ENCODE measurements at places on chromosomes 7 and 10. TPM values are rescaled to one million over a fixed set of nuclear protein-coding genes. Genes with fewer than 3 reads are reported as not detected.

DNA sequence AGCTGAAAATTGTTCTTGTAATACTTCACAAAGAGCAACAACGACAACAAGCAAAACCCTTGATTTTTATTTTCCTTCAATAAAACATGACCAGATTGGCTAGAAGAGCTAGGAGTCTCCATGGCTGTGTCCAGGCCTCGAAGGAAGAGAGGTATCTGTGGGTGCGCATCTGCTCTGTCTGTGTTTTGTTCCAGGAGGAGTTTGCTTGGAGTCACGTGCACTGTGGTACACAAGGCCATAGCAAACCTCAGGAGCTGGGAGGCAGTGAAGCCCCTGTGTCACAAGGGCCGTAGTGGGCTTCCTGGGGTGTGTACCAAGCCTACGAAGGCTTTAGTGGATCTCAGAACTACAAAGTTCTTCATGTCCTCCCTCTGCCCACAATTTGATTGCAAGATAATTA, 271.7 kb downstream of the TWIST1 start:
- DNase-seq: no peak

Gene MICALL2
- total RNA-seq: 2.6 TPM

Gene ZNF365
- total RNA-seq: 3.5 TPM

Gene CPSF4
- 49.2 TPM for total RNA-seq

GRCh38 chr10:117175901-117176534, 21.3 kb upstream of the KCNK18 start:
- peak; percentile 66 for DNase-seq

GRCh38 chr10:34229917-34230316, 585.2 kb downstream of the PARD3 start:
- no peak for DNase-seq

- no peak for DNase-seq
Observed at GRCh38 chr7:42869131-42870020, 42.5 kb downstream of the C7orf25 start.

DNA sequence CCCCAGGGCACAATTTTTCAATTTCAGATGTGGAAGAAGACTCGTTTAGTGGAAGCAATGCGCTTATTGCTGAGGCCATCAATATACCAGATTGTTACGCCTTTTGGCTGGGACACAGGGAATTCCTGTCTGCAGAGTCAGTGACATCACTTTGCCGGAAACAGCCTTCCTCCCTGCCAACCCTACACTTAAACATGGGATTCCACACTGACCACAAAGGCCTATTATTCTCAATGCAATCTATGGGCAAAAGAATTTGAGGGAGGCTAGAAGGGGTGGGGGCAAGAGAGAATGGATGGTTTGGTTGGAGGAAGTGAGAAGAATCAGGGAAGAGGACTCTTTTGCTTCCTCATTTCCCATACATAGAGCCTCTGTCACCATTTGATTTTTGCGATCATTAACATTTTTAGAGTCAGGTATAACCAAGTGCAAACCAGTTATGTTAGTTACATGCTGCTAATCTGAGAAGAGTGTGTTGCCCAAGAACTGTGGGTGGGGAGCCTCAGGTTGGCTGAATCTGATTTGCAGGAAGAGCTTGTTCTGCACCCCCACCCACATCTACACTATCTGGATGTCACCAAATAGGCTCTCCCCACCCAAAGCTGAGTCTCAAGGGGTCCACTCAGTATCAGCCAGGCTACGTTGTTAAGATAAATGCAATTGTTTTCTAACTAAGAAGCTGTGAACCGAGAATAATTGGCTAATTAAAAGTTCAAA, 58.2 kb downstream of the ENTPD1 start:
- DNase-seq: no peak

DNA sequence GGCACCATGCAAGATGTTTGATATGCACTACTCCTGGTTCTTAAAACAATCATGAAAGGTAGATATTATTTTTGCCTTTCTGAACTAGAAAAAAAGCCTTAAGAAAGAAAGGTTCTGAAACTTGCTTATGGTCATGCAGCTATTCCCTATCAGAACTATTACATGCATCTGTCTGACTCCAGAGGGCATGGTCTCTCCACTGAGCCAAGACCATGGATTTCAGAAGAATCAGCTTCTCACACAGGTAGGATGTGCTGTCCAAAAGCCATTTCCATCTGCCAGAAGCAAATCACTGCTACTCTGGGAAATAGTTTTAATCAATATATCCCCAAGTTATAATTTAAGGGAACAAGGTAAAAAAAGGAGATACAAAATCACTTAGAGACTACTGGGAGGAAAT, 69.5 kb downstream of the STK17A start:
- no peak for DNase-seq

GRCh38 chr10:34492081-34492480, 323.0 kb downstream of the PARD3 start:
- DNase-seq: no peak

GRCh38 chr7:143221737-143222136, at the start of gene TAS2R40:
Gene TAS2R40 (plus strand): TSS chr7:143222037. CDS start chr7:143222079, 42 bp downstream.
- no peak for DNase-seq

DNA sequence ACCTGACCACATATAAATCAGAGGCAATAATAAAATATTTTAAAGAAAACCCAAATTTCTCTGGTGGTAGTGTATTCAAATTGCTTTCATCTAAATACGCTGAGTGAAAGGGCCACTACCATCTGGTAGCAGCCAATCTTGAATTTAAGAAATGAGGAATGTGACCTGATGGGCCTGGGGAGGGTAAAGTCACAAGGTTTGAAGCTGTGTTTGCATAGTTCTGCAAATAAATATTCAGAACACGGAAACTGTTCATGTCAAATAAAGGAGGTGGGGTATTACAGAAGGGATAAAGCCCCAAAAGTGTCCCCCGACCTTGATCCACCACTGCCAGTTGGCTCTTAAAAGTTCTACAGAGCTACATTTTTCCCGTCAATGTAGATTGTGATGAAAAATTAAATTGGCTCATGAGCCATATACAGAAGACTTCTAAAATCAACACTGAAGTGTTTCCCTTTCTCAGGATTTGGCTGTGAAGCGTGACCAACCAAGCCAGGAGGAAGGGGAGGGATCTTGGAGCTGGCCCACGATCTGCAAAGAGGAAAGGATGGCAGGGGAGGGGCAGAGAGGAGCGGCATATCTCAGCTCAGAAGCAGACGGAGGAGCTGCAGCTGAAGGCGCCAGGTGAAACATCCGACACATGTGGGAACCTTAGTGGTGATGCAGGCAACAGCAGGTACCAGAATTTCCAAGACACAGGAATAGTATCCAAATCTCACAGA, 39.6 kb downstream of the MPP7 start:
- no peak for DNase-seq

DNA sequence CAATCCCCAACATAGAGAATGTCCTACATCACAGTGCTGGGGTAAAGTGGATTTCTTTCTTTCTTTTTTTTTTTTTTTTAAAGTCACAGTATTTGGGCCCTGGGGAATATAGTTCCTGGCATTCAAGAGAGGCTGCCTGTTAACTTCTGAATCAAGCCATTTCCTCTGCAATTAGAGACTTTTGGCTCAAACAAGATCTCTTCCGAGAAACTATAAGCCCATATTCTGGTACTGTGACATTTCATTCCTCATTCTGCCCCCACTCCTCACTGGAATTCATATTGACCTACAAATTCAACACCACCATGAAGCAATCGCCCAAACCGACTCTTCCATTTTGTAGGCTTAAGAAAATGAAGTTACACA, 187.4 kb downstream of the PHTF2 start:
- DNase-seq: no peak

Gene TMEM196
- total RNA-seq: not detected

Gene CALML5
- not detected for total RNA-seq

DNA sequence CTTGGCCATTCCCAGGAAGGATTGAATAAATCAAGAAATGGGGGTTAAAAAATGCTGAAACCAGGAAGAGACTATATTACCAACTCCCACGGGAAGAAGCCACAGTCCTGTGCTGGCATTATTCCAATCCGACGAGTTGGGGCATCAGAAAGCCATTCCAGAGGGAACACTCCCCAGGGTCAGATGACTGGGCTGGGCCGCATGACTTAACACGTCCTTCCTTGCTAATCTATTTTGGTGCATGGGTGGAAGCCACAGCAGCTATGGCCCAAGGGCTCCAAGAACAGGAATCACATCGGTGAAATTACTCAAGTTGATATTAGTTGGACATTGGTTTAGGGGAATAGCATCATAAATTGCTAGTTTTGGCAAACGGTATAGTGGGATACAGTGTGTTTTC, 592.9 kb upstream of the NRP1 start:
- no peak for DNase-seq

- peak; percentile 3 for DNase-seq
Observed at GRCh38 chr7:119270045-119270464, 1002.9 kb upstream of the KCND2 start.

DNA sequence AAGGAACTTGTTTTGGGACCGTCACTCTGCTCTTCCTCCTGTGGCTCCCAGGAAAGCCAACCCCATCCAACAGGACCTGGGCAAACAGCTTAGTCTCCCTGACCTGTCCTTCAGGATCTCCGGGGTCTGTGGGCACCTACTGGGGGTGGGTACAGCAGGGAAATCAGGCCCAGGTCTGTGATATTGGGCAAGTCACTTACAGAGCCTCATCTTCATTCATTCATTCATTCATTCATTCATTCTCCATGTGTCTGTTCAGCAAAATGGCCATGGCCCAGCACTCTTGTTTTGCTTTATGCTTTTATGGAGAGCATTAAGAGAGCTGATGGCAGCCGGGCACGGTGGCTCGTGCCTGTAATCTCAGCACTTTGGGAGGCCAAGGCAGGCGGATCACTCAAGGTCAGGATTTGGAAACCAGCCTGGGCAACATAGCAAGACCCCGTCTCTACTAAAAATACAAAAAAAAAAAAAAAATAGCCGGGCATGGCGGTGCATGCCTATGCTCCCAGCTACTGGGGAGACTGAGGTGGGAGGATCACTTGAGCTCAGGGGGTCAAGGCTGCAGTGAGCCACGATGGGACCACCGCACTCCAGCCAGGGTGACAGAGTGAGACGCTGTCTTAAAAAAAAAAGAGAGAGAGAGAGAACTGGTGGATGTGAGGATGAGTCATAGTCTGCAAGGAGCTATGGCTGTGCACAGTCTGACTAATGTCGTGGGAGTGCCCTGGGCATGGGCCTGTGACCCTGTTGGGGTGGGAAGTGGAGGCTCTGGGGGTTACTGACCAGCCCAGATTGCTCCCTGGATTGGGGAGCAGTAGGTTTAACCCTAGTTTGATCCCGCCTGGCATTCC, 54.3 kb downstream of the CLIP2 start:
- no peak for DNase-seq

Gene CYP2C19
- 0.22 TPM for total RNA-seq

GRCh38 chr7:91107460-91107859, 156.8 kb upstream of the FZD1 start:
- DNase-seq: no peak

Gene JCAD
- not detected for total RNA-seq

- no peak for DNase-seq
Observed at GRCh38 chr7:35875292-35875691, 74.4 kb downstream of the SEPTIN7 start.

Gene DYNC1I1
- total RNA-seq: not detected

DNA sequence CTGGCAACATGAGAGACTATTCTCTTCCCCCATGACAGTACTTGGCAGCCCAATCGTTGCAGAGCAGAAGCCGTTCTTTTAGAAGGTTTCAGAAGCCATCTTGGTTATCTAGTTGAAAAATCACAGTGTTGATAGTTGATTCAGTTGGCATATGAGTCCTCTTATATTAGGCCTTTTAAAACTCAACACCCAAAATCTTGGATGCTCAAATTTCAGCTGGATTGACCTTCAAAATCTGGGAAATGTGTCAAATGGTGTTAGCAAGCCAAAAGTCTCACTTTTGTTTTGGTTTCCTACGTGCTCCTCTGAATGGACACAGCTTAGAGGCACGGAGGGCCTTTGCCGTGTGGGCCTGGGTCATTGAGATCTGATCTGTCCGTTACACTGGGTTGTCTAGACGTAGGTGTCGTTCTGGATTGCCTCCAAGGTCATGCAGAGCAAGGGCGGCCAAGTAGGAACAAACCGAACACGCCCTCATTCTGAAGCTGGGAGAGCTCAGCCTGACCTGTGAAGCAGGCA, 59.3 kb upstream of the BMPER start:
- no peak for DNase-seq

Measured in CD4-positive, alpha-beta memory T cell (primary cell).